ENCODE measurements at places on chromosomes 12 and 14. TPM values are rescaled to one million over a fixed set of nuclear protein-coding genes. Genes with fewer than 3 reads are reported as not detected.

TMEM253 gene
- total RNA-seq, result not detected

DTX1 gene
- total RNA-seq, result 4.7 TPM

PLEKHH1 gene
- total RNA-seq, result 33.9 TPM

KRT7 gene
- 9.4 TPM for total RNA-seq

POU6F1 gene
- 2.6 TPM for total RNA-seq

JPH4 gene
- total RNA-seq, result 28.5 TPM

KRT75 gene
- total RNA-seq, result not detected

EIF4B gene
- 584 TPM for total RNA-seq

BICDL1 gene
- 30.3 TPM for total RNA-seq

TOMM20L gene
- not detected for total RNA-seq

MYO1H gene
- not detected for total RNA-seq

BBOF1 gene
- not detected for total RNA-seq

PAH gene
- 1.6 TPM for total RNA-seq

OR4E2 gene
- not detected for total RNA-seq

ZFHX2 gene
- 11.6 TPM for total RNA-seq

KLHL33 gene
- total RNA-seq, result 0.35 TPM

RPS6KA5 gene
- 2.1 TPM for total RNA-seq

ALG10B gene
- total RNA-seq, result 4.2 TPM

All from GM23338 (cell line).